ENCODE measurements at places on chromosomes 16 and 17. TPM values are rescaled to one million over a fixed set of nuclear protein-coding genes. Genes with fewer than 3 reads are reported as not detected.

The DHX40 gene
- 31.5 TPM for polyA plus RNA-seq

The CIBAR2 gene
- polyA plus RNA-seq, result 0.30 TPM

The SCIMP gene
- polyA plus RNA-seq, result 4.1 TPM

The LRRC37B gene
- 29.0 TPM for polyA plus RNA-seq

- DNase-seq, result no peak
Observed at GRCh38 chr17:48110761-48111160, 3.2 kb downstream of the SNX11 start.

All from large intestine (tissue), 12 donors.